ENCODE measurements at places on chromosomes 7 and 10. TPM values are rescaled to one million over a fixed set of nuclear protein-coding genes. Genes with fewer than 3 reads are reported as not detected.

Gene ELAPOR2
- 122 TPM for total RNA-seq

Gene HOXA7
- not detected for total RNA-seq

Gene EFCAB10
- total RNA-seq, result not detected

Gene PTN
- total RNA-seq, result 40.0 TPM

Gene AUTS2
- total RNA-seq, result 300 TPM

Gene ARPC1A
- total RNA-seq, result 173 TPM

Gene LRRC61
- total RNA-seq, result 10.2 TPM

Gene TDRD1
- total RNA-seq, result not detected
